ENCODE measurements at places on chromosomes 6 and 20.

- DNase-seq = no peak
These were observed 83.7 kb upstream of the TMEM30A start for GRCh38 chr6:75368151-75368779.

- DNase-seq = no peak
These were observed 6.3 kb upstream of the HINT3 start for GRCh38 chr6:125950293-125950692.

DNA sequence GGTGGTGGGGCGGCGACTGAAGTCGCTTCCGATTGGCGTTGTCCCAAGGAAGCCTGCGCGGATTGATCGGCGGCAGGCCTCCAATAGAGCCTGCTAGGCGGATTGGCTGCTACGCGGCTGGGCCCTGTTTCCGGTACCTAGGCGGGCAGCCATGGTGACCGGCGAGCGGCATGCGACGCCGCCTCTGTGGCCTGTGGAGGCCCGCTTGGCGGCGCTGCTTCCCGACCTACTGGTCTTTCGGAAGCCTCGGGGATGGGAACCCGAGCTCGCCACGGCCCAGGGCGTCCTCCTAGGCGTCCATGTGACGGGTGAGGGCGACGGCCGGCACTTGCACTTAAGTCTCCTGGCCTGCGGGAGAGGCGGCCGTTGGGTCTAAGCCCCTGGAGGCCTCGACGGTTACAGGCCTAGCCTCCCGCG is 28.1 kb downstream of the NFYA start:
- DNase-seq = no peak

DNA sequence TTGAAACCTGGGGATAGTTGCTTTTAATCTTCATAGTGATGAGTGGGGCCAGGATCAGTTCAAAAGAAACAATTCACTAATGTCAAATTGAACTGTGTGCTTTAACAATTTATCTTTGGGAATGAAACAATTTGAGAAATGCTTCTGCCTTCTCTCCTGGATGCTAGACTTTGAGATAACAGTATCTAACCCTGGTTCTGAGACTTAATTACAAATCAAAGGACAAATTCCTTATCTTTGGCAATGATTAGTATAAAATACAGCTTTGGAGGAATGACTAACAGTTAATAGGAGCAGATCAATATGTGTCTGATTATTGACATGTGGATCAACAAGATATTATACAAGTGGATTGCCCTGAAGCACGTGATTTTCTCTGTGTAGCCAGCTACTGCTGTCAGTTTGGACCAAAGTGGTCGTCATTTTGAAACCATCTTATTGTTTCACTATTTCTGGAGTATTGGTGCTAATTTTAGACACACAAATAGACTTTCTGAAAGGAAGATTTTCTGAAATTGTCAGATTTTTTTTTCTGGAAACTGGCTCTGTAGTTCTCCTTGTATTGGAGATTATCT is 6.2 kb upstream of the FLRT3 start:
- DNase-seq = no peak

DNA sequence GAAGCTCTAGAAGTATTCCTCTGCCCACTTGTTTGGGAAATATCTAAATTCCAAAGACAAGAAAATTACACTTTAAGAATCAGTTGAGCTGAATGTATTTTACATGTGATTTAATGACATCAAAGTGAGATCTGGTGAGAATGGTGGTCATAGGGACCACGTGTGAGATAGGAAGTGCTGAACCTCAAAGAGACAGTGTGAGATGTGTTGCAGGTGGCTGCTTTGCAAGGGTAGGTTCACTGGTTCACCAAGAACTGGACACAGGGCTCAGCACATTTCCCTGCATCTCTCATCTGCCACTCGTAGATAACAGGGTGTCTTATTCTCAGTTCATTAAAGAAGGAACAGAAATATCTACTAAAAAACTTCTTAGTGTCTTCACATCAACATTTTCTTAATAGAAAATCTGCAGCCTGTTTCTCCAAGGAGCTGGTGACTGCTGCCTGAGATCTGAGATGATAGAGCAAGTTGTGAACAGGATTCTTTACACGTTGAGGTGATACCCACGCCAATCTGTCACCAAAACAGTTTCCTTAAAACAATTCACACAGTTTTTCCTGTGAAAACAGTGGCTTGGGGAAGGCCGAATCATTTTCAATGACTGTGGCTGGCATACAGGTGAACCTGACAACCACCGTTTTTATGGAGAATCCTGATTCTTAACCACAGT is 7.2 kb downstream of the CCR6 start:
- no peak for DNase-seq

- DNase-seq = no peak
These were observed 94.0 kb downstream of the SHLD1 start for GRCh38 chr20:5844063-5844681.

GRCh38 chr6:34155471-34156300 is 9.8 kb upstream of the GRM4 start:
- DNase-seq = no peak

GRCh38 chr6:152093711-152094110 is 286.2 kb downstream of the ESR1 start:
- DNase-seq = no peak

DNA sequence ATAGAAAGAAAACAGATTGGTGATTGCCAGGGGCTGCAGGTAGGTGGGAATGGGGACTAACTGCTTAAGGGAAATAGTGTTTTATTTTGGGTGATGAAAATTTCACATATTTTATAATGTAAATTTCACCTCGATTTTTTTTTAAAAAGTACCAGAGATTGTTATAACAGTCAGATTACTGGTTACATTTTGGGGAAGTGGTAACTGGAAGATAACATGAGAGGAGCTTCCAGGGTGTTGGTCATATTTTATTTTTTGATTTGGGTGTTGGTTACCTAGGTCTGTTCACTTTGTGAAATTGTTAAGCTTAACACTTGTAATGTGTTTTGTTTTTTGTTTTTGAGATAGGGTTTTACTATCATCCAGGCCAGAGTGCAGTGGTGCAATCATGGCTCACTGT is 17.2 kb upstream of the CRIP3 start:
- no peak for DNase-seq

GRCh38 chr20:17634661-17635331 is 47.2 kb downstream of the RRBP1 start:
- DNase-seq = no peak

DNA sequence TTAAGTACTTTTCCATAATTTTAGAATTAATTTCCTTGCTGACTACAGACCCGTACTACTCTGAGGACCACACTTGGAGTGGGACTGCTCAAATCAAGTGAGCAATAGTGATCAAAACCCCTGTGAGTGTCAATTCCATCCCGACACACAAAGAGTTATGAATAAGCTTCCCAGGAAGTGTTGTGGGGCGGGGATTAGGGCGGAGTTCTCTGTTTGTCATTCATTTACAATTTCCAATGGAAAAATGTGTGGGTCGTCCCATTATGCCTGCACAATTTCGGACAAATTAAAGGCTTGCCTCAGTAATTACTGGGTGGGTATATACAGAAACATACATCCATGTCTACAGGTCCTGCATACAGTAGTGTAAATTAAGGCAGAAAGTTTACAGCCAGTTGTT is 84.2 kb downstream of the ISM1 start:
- DNase-seq = no peak

DNA sequence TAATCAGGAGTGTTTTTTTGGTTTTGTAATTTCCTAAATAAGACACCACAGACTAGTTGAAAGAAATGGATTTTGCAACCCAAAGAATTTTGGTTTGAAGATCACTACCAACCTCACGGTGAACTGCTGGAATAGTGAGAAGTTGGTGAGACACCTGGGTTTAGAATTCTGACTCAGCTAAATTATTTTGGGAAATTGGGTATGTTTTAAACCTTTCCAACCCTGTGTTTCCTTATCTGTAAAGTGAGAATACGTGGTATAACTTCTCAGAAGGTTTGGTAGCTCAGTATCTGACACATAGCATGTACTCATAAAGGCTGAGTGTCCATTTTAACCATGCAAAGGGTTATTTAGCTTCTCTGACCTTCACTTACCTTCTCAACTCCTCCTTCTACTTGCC is 261.9 kb downstream of the FOXA2 start:
- DNase-seq = no peak

- no peak for DNase-seq
These were observed 67.3 kb upstream of the DDR1 start for GRCh38 chr6:30816791-30817739.

DNA sequence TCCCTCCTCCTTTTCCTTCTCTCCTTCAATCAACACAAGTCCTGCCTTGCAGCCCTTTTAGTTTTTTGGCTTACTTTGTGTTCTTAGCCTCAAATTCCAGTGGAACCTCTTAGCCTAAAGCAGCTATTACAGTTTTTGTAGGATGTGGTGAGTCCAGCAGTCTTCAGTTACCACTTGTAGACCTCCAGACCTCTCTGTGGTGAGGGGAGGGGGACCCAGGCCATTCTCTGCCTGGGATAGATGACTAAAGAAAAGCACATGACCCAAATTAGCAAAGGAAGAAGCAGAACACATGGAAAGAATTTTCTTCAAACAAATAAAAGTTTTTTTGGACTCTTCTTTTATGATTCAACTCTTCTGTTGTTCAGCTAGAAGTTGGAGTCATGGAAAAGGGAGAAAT is 246.5 kb downstream of the HAO1 start:
- no peak for DNase-seq

DNA sequence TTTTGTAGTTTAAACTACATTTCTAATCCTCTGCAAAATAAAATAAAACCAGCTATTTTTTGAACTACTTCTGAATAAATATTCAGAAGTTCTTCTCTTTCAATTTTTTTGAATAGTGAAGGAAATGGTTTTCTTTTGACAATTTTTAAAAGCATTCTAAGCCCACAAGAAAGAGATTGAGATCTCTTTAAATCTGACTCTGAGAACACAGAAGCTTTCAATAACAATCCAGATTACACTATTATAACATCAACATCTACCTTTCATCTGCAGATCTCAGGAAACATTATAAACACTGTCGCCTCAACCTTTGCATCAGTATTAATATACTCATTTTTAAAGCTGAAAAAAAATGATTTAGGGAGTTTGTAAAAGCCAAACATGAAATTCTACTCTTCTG is 247.5 kb upstream of the PREP start:
- no peak for DNase-seq

- no peak for DNase-seq
These were observed 138.1 kb downstream of the SOBP start for GRCh38 chr6:107627969-107628368.

- DNase-seq = no peak
These were observed 4.2 kb downstream of the VEGFA start for GRCh38 chr6:43773980-43774775.

- no peak for DNase-seq
These were observed 39.7 kb upstream of the CCDC167 start for GRCh38 chr6:37539171-37540028.

DNA sequence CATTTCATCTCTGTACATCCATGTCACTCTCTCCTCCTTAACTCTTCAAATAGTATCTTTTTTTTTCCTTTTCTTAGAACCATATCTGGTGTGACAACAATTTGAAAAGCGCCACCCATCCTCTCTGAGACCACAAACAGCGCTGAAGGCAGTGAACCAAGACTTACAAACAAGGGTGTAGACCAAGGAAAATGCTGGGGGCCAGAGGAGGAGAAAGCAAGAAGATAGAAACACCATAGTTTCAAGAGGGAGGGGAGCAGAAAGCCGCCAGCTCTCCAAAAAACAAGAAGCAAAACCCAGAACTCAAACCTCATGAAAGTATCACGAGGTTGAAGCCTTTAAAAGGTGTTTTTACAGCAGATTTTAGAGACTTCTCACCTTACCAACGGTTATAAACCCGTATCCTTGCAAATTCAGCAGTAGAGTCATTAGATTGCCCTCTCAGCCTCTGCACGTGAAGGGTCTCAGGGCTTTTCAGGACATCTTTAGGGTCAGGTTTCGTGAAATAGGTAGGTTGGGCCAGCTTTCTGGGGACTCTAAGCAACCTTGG is 13.3 kb upstream of the RIPOR2 start:
- DNase-seq = peak; percentile 40

- DNase-seq = no peak
These were observed 309.9 kb upstream of the CDYL start for GRCh38 chr6:4466261-4466660.

- no peak for DNase-seq
These were observed 60.3 kb downstream of the FOXC1 start for GRCh38 chr6:1669996-1670395.

DNA sequence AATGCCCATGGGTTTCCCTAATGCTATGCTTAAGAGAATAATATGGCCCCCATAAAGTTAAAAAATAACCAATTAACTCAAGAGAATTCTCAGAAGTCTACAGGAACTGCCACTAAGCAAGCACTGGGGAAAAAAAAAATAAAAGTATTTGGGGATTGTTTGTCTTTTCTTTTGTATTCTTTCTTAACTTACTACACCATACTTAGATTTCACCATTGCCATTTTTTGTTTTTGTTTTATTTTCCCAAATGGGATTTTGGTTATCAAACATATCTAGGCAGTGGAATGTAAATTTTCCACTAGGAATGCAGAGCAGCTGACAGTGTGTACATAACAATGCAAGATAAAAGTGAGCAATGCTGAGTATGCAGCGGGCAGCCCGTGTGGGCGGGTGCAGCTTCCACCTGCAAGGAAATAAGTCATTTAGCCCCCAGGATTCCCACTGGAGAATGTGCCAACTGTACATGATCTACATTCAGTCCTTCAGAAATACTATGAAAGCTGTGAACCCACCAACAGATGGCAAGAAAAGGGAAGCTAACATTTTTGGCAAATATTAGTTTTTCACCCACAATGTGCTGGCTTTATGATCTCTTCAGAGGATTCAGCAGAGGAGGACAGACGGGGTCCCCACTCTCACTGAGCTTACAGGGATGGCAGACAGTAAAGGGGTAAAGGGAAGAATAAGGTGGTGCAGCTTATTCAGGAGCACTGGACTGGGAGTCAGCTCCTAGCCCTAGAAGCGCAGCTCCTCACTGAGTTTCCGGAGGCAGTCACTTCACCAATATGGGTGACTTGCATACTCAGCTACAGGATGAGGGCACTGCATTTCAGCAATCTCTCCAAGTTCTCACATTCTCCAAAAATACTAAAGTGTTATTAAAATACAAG is 44.4 kb downstream of the DCDC2 start:
- no peak for DNase-seq

GRCh38 chr6:41201764-41202173 is 820 bp upstream of the TREML2 start:
- no peak for DNase-seq

DNA sequence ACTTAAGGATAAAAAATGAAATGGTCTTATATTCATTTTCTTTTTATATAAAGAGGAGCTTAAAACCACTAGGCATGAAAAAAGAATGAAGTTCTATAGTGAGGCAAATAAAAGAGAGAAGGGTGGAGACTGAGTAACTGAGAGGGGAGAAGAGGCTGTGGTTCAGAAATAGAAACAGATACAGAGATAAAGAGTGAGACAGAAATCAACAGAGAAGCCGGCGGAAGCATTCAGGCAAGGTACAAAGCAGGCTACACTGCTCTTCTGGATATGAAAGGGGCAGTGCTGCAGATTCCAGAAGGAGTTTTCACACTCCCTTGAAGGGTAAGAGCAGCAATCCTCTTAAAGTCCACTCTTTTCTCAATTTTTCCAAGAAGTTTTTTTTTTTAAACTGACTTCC is 29.9 kb downstream of the NFATC2 start:
- DNase-seq = no peak

DNA sequence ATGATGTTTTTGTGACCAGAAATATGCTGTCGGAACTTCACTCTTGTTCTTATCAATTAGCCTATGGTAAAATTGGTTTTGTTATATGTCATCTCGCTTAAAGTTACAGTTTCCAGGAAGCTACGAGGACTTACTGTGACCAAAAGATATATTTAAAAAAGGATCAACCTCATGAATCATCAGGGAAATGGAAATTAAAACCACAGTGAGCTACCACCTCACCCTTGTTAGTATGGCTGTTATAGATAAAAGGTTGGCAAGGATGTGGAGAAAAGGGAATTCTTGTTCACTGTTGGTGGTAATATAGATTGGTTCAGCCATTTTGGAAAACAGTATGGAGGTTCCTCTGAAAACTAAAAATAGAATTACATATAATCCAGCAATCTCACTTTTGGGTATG is 14.3 kb upstream of the INSM1 start:
- no peak for DNase-seq
